ENCODE measurements at places on chromosomes 6 and 20.

DNA sequence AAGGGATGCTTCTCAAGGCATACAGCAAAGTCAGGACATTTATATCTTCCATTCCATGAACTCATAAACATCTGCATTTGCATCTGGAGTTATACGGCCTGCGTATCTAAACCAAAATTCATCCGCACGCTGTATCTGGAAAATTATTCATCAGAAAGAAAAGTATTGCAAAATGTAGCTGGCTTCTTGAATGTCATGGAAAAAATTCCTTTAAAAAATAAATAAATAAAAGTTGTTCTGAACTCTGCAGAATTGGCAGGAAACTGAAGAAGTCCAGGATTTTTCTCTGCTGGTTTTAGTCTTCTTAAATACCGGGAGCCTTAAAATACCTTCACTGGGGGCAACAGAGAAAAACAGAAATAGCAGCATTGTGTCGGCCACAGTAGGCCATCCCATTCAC, 23.7 kb upstream of the FOXF2 start:
- no peak for DNase-seq

- peak; percentile 92 for DNase-seq
These were observed 50.6 kb downstream of the SRC start for GRCh38 chr20:37396416-37397075.

DNA sequence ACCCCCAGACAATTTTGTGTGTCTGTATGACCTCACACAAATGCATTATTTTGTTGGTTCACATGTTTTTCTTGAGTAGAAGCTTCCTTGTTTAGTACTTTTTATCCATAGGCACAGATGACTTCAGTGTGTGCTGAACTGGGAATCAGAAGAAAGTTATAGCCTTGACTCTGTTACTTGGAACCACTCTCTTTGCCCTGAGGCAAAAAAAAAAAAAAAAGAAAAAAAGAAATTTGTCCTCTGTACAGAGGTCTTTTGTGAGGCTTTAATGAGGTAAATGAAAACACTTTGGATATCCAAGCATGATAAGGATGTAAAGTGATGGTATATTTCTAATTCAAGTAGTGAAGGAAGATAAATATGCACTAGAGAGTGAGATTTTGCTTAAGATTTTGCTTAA, 51.9 kb downstream of the TRMT11 start:
- DNase-seq, result no peak

DNA sequence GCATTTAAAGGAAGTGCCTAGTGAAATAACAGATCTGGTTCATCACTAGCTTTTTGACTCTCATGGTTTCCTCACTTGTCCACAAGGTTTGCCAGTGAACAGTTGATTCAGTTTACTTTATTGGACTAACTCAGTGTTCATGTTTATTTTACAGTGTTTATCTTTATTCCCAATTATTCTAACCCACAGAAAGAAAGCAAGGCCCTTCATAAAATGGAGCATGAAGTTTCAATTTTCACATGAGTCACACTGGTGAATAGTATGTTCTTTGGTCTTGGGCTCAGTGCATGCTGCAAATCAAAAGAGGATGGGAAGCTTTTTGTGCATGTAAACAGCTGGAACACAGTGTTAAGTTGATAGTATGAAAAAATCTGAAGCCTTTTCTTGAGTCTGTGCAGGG, 217.6 kb upstream of the HDDC2 start:
- no peak for DNase-seq

GRCh38 chr6:49782293-49782692, 4.8 kb downstream of the PGK2 start:
- DNase-seq, result no peak

DNA sequence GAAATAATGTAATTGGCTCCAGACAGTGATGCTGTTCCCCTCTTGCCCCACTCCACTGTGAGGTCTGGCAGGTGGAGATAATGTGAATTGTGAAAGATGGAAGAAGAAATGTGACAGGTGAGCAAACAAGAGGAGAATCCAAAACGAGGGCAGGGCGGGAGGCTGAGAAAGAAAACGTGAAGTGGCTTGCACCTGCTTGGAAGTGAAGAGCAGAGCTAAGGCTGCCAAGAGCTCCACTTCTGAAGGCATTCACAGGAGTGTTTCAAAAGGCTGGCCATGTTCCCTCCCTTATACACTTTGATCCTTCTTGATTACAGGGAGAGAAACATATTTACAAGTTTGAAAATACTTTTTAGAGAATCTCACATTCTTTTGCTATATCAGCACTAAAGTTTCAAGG, 359.4 kb downstream of the EPHA7 start:
- no peak for DNase-seq

DNA sequence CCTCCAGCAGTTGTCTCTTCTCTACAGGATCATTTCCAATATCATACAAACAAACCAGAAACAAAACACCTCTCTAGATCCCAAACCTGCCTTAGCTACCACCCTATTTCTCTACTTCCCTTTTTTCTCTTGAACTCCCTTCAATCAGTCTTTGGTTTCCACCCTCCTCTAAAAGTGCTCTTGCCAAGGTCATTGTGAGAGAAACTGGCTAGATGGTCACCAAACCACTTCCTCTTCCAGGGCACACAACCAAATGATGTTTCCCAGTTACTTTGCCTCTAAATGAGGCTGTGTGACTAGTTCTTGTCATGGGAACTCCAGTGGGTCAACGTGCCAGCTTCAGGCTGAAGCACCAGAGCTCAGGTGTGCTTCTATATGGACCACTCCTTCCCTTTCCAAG, 85.8 kb upstream of the ARMC2 start:
- no peak for DNase-seq

DNA sequence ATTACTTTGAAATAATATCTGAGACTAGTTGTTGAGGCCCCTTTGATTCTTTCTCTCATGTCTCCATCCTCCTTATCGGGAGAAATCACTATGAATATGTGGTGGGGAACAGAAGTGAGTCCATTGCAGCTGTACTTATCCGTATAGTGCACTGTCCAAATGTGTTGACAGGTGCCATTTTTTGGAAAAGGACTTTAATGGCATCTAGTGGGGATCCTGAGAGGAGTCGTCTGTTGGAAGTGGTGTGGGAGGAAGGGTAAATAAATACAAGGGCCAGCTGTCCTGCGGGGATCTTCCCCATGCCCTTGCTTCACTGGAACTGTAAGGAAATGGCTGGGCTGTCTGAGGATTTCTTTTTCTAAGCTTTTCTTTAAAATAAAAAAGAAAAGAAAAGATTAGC, 19.4 kb downstream of the TPX2 start:
- no peak for DNase-seq

- DNase-seq, result no peak
These were observed 277.7 kb upstream of the NT5E start for GRCh38 chr6:85172161-85172560.

DNA sequence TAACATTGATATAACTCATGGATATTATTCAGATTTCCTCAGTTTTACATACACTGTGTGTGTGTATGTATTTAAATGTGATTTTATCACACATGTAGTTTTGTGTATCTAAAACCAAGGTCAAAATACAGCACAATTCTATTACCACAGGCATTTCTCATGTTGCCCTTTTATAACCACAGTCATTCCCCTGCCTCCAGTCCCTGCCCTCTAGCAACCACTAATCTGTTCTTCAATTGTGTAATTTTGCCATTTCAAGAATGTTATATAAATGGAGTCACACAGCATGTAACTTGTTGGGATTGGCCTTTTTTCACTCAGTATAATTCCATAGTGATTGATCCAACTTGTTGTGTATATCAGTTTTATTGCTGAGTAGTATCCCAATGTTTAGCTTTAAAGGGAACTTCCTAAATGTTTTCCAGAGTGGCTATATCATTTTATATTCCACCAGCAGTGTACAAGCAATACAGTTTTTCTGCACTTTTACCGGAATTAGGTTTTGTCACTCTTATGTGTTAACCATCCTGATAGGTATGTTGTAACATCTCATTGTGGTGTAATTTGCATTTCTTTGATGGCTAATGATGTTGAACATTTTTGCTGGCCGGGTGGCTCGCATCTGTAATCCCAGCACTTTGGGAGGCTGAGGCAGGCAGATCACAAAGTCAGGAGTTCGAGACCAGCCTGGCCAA, 338.2 kb downstream of the SOX4 start:
- no peak for DNase-seq

- no peak for DNase-seq
These were observed 409.9 kb upstream of the MARCKS start for GRCh38 chr6:113447088-113447831.

- no peak for DNase-seq
These were observed 786 bp downstream of the ADRM1 start for GRCh38 chr20:62303340-62304226.

DNA sequence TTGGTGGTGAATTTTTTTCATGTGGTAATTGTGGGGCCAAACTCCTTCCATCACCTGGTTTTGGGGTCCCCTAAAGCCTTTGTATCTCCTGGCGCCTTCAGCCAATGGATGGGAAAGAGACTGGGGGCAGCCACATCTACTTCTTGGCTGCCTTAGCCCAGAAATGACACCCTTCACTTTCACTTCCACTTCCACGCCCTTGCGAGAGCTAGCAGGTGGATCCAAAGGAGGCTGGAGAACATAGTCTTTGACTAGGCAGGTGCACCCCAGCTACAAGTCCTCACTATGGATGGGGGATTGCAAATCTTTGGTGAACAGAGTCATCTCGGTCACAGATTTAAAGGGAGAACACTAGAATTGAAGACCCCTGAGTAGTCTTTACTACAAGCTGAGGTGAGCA, 70.8 kb downstream of the NDUFAF5 start:
- no peak for DNase-seq

DNA sequence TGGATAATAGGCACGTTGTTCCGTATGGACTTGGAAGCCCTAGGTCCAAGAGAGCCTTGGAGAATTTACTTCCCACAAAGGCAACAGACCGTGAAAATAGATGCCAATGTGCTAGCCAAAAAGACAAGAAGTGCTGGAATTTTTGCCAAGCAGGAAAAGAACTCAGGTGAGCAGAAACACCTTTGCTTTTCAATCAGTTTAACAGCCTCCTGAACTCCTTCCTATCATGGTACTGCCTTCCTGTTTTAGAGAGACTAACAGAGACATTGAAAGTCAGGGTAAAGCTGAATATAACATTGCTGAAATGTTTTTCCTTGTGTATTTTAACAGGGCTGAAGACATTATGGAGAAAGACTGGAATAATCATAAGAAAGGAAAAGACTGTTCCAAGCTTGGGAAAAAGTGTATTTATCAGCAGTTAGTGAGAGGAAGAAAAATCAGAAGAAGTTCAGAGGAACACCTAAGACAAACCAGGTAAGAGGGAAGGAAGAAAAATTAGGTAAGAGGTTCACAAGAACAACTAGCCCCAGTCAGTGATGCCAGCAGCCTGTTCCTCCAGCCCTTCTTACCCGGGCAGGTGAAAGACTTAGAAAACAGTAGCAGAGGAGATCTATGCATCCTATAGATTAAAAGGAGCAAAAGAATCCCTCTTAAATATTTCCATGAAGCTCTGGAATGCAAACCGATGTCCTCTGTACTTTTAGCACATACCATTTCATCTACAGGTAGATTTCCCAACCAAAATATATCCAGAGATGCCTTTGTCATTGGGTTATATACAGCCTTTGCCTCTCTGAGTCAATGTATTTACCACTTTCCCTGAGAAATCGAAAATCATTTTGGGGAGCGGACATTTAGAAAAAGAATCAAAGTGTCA, 4.0 kb downstream of the EDN1 start:
- DNase-seq, result no peak

DNA sequence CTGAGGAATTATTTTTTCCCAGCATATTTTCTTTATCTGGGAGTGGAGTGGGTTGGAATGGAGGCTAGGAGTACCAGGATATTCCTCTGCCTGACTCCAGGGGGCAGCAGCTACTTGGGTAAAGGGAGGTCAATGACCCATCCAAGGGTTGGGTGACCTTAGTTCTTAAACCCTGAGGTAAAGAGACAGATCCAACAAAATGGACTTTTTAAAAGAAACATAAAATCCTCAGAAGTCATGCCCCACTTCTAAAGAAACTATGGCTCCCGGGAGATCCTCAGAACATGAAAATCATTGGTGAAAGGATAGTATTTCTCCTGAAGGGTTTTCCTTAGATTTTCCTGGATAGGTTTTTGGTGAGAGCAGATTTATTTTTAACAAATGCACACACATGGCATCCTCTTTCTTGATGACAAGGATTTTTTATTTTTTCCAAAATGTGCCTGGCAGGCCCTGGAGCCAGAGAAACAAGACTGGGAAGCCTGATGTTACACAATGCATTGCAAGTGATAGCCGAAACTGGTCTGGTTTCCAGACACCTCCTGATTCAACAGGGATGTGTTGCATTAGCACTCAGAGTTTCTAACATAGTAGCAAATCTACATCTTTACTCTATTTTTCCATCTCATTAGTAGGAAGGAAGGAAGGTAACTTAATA, 240.9 kb upstream of the BTBD3 start:
- DNase-seq, result peak; percentile 49

DNA sequence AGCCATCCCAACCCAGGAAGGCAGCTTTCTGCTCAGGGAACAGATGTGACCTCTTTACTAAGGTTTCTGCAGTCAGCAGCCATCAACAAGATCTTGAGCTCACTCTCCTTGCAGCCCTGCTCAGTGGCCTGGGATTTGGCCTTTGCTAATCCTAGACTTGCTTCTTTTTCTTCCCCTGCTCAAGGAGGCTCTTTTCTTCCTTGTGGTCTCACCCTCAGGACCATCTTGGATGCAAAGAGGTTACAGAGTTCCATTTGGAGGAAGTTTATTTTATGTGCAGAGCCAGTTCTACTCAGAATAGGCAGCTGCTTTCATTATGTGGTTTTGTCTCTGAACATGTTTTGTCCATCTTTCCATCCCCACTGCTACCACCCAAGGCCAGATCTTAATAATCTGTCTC, 49.3 kb downstream of the RALY start:
- no peak for DNase-seq
